ENCODE measurements at places on chromosomes 12 and 14. TPM values are rescaled to one million over a fixed set of nuclear protein-coding genes. Genes with fewer than 3 reads are reported as not detected.

DNA sequence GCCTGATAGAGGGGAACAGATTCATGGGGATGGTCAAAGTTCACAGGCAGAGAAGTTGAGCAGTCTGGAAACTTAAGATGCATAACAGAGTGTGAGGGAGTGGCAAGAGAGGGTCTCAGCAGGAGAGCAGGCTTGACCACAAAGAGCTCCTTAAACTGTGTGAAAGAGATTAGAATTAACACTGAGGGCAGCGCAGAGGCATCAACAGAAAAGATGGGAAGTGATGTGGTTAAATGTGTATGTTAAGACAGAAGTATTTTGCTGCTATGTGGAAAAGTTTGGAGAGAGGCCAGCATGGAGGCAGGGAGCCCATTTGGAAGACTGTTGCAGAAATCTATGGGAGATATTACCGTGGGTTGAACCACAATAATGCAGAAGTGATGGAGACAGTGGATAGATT, 122.7 kb upstream of the LMNTD1 start:
- no peaks in the 10 kb centered on the region for H3K36me3 ChIP-seq
- H3K4me3 ChIP-seq = no peak overlapping the region
- peaks cover 2% of the 10 kb centered on the region for H3K27me3 ChIP-seq

GRCh38 chr12:63843254-63843720, 1.2 kb upstream of the SRGAP1 start:
- H3K4me1 ChIP-seq = peaks cover 8% of the 10 kb centered on the region
- no peak for DNase-seq
- H3K4me3 ChIP-seq = peak overlapping the region; percentile 75
- H3K27me3 ChIP-seq = peaks cover 42% of the 10 kb centered on the region
- peak overlapping the region; percentile 37 for H3K27ac ChIP-seq

- no peaks in the 10 kb centered on the region for H3K4me1 ChIP-seq
- no peaks in the 10 kb centered on the region for H3K36me3 ChIP-seq
- no peak overlapping the region for H3K27ac ChIP-seq
- DNase-seq = no peak
- H3K27me3 ChIP-seq = peaks cover 19% of the 10 kb centered on the region
- H3K4me3 ChIP-seq = no peak overlapping the region
Measured at GRCh38 chr12:7061138-7061537, 620 bp downstream of the C1S start.

- no peaks in the 10 kb centered on the region for H3K27me3 ChIP-seq
- H3K27ac ChIP-seq = no peak overlapping the region
- H3K4me1 ChIP-seq = no peaks in the 10 kb centered on the region
- H3K36me3 ChIP-seq = no peaks in the 10 kb centered on the region
- no peak overlapping the region for H3K4me3 ChIP-seq
Measured at GRCh38 chr12:81088221-81088620, 10.3 kb downstream of the ACSS3 start.

DNA sequence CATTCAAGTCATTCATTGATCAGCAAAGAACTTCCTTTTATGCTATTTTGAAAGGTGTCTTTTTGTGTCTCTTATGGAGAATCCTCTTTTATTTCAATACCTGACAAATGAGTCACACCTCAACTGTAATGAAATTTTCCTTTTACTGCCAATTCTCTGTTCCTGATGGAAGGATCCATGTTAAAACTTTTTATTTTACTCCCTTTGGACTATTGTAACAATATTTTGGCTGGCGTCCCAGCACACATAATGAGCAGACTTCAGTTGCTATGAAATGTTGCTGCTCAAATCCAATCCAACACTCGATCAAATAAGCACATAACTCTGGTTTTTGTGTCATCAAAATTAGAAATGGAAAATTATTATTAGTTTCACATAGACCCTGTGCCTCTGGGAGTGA, 21.9 kb upstream of the SLC15A5 start:
- no peaks in the 10 kb centered on the region for H3K27me3 ChIP-seq
- no peaks in the 10 kb centered on the region for H3K4me1 ChIP-seq
- no peak overlapping the region for H3K27ac ChIP-seq
- no peak overlapping the region for H3K4me3 ChIP-seq
- H3K36me3 ChIP-seq = no peaks in the 10 kb centered on the region
- no peak for DNase-seq

DNA sequence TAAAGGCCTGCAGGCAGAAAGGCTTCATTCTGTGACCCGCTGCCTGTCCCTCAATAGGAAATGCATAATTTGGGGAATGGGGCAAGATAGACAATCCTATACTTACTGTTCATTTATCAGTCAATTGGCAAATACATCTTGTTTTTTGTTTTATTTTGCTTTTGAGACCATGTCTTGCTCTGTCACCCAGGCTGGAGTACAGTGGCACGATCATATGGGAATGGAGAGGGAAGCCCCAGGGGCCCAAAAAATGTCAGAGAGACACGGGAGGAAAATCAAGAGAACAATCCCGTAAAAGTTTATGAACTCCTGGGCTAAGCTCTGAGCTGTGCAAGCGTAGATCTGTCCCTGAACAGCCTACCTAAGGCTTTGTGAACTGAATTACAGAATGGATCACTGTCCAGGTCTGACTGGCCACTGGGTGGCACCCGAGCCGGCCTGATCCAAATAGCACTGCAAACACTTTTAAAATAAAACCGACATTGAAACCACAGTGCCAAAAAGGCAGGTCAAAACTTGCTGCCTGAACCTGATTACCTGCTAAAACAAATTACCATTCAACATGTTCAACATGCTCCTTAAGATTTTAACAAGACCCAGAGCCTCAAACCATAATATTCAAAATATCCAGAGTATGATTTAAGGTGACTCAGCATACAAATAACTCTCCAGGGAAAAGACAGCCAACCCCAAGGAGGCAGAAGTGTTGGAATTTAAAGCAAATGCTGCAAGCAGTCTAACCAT, 11.8 kb downstream of the COPS7A start:
- H3K27me3 ChIP-seq = no peaks in the 10 kb centered on the region
- peaks cover 5% of the 10 kb centered on the region for H3K4me1 ChIP-seq
- H3K4me3 ChIP-seq = no peak overlapping the region
- peak; percentile 80 for DNase-seq

GRCh38 chr12:44334347-44334746, 498.5 kb downstream of the TMEM117 start:
- H3K4me3 ChIP-seq = no peak overlapping the region
- no peak for DNase-seq
- no peak overlapping the region for H3K27ac ChIP-seq
- H3K4me1 ChIP-seq = no peaks in the 10 kb centered on the region
- H3K27me3 ChIP-seq = no peaks in the 10 kb centered on the region
- no peaks in the 10 kb centered on the region for H3K36me3 ChIP-seq

DNA sequence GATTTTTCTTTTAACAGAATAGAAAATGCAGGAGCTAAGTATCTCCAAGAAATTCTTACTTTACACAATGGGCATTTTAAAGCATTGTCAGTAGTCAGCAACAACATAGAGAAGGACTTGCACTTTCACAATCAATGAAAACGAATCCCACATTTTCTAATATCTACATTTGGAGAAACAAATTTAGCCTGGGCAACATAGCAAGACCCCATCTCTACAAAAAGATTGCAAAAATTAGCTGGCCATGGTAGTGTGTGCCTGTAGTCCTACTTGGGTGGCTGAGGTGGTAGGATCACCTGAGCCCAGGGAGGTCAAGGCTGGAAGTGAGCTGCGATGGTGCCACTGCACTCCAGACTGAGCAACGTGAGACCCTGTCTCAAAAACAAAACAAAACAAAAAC, 30.6 kb upstream of the C2CD5 start:
- H3K27ac ChIP-seq = no peak overlapping the region
- DNase-seq = no peak
- no peaks in the 10 kb centered on the region for H3K4me1 ChIP-seq
- no peaks in the 10 kb centered on the region for H3K36me3 ChIP-seq

- peaks cover 7% of the 10 kb centered on the region for H3K27me3 ChIP-seq
- no peaks in the 10 kb centered on the region for H3K36me3 ChIP-seq
- H3K4me1 ChIP-seq = no peaks in the 10 kb centered on the region
- no peak overlapping the region for H3K4me3 ChIP-seq
Measured at GRCh38 chr12:109729371-109729781, 15.8 kb downstream of the FAM222A start.

DNA sequence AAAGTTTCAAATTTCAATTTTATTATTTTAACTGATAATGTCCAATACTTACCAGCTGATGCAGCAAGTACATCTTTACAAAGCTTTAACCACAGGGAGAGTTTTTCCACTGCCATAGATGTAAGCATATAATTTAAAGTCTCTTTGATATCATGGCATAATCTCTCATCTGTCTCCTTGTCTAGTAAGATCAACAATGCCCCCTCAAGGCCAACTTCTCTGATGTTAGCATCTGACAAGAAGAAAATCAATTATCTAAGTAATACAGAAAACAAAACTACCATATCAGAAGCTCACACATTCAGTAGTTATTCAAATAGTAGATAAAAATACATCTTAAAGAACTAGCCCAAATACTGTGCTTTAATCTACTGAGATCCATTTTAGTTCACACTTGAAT, 94.2 kb downstream of the HEATR5A start:
- peaks cover 10% of the 10 kb centered on the region for H3K36me3 ChIP-seq
- H3K4me1 ChIP-seq = no peaks in the 10 kb centered on the region
- H3K27me3 ChIP-seq = no peaks in the 10 kb centered on the region

DNA sequence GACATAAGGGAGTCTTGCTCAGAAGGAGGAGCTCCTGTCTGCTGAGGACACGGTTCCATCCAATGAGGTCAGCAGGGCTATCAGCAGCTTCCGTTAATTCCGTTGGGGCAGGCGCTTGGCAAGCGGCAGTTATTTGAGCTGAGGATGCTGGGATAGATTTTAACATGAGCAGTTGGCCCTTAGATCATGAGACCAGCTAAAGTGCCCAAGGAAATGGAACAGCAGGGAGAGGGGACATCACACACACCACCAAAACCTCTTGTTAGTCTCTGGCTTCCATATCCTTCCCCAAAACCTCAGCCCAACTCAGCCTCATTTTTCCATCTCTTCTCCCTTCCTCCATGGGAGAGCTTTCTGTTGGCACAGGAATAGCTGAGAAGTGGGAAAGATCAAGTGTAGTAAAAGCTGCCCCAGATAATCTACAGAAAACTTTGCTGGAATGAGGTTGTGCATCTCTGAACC, 138.7 kb upstream of the PZP start:
- no peak overlapping the region for H3K27ac ChIP-seq
- no peak overlapping the region for H3K4me3 ChIP-seq
- no peaks in the 10 kb centered on the region for H3K36me3 ChIP-seq
- DNase-seq = no peak
- no peaks in the 10 kb centered on the region for H3K27me3 ChIP-seq
- H3K4me1 ChIP-seq = peaks cover 10% of the 10 kb centered on the region

GRCh38 chr12:11719678-11720099, 70.2 kb downstream of the ETV6 start:
- peak overlapping the region; percentile 31 for H3K27ac ChIP-seq
- H3K4me3 ChIP-seq = peak overlapping the region; percentile 1
- no peaks in the 10 kb centered on the region for H3K27me3 ChIP-seq
- H3K36me3 ChIP-seq = peaks cover 67% of the 10 kb centered on the region
- DNase-seq = peak; percentile 62

GRCh38 chr14:64159588-64159987, 134.6 kb downstream of the ESR2 start:
- H3K36me3 ChIP-seq = peaks cover 49% of the 10 kb centered on the region
- no peak overlapping the region for H3K27ac ChIP-seq
- no peak overlapping the region for H3K4me3 ChIP-seq
- no peaks in the 10 kb centered on the region for H3K4me1 ChIP-seq
- no peaks in the 10 kb centered on the region for H3K27me3 ChIP-seq

DNA sequence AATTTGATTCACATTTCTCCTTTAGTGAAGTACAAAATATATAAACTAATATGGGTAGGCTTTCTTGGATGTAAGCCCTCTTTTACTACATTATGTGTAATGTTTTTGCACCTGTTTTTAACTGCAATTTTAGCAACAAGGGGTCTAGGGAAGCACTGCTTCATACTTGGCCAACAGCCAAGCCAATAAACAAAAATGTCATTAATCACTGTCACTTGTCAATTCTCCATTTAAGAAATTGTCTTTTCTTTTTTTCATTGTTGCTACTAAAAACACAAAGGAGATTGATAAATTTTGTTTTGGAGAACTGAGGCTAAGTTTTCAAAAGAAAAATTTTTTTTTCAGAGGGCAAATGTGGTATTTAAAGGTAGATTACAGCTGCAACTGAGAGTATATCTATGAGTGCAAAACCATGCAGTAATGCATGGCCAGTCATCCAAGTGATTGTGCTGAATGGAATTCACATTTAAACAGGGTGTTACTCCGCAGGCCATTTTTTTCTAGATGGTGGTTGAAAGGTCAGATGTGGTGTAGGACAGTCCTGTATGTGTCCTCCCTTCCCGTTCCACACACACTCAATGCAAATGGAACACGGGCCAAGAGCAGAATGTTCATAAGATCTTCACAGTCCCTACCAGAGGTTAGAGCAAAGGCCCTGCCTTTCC, 503.0 kb upstream of the LMO3 start:
- DNase-seq = no peak
- H3K27me3 ChIP-seq = no peaks in the 10 kb centered on the region
- H3K4me1 ChIP-seq = no peaks in the 10 kb centered on the region
- no peak overlapping the region for H3K4me3 ChIP-seq
- no peak overlapping the region for H3K27ac ChIP-seq

DNA sequence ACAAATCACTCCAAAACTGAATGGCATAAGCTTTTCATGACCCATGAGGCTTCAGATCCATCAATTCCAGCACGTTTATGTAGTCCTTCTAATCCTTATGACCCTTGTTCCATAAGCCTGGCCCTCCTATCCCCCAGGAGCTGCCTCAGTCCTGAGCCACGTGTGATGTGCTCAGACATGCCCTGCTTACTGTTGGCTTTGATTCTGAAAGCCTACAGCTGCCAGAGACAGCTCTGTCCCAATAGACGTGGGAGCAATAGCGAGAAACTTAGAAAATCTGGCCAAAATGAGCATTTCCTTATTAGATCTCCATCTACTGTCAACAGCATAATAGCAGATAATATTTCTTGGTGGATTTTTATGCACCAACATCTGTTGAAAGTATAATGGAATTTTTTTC, 33.2 kb downstream of the DUSP6 start:
- no peak overlapping the region for H3K4me3 ChIP-seq
- H3K4me1 ChIP-seq = peaks cover 12% of the 10 kb centered on the region
- no peaks in the 10 kb centered on the region for H3K36me3 ChIP-seq
- H3K27ac ChIP-seq = no peak overlapping the region
- no peak for DNase-seq
- no peaks in the 10 kb centered on the region for H3K27me3 ChIP-seq

DNA sequence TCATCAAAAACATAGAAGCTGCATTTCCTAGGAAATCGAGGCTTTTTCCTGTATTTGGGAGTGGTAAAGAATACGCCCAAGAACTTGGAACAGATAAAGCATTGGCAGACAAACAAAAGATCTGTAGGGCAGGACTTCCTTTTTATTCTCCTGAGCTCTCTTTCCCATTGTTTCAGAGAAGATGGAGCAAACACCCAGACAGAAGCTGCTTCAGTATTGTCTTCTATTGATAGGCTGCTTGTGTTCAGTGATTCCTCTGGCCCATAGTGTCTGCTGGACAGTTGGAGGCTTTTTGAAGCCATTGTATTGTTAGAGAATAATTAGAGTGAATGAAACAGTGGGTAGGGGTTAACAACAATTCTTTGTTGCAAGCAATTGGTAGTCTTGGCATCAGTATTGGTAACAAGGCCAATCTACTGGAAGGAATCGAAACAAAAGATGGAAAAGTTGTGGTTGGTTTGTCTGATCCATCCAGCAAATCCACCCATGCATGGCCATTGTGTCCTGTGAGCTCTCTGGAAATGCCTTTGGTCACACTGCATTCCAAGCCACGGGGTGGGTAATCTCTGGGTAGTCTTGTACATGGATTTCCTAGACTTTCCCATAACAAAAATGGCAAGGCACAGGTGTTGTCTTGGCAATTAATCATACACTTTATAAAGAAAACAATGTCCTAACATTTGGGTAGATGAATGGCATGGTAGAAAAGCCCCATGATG, 424.8 kb downstream of the RAD51B start:
- DNase-seq = no peak
- H3K27me3 ChIP-seq = no peaks in the 10 kb centered on the region
- no peak overlapping the region for H3K4me3 ChIP-seq
- H3K4me1 ChIP-seq = peaks cover 12% of the 10 kb centered on the region
- H3K36me3 ChIP-seq = no peaks in the 10 kb centered on the region

The PLEKHD1 gene
- total RNA-seq = 0.12 TPM

The REP15 gene
- total RNA-seq = 0.77 TPM
